NCI-H526 treated with DMSO at 0.1 percent for 48 hours (cell line): ENCODE measurements at places on chromosomes 1 and 21.

DNA sequence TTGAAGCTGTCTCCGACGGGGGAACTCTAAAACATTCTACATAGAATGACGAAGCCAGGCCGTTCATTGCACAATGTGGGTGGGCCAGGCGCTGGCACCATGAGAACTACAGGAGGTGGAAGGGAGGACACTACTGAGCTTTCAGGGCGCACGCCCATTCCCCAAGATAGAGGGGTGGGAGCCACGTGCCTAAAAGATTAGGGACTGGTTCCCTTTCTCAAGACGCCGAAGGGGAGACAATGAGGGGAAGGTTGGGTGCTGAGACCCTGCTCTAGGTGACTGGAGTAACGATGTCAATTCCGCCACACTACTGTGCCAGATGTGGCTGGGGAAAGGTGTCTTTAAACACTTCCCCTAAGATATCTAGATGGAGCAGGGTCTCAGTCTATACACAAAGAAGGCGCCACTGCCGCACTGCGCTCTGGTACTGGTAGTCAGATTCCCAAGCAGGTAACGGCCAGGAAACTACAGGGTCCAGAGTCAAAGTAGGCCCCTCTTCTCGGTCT, 782 bp downstream of the CSDE1 start:
- peak; percentile 25 for DNase-seq

- DNase-seq, result no peak
Measured at GRCh38 chr1:178528953-178529335, 16.0 kb downstream of the TEX35 start.

- no peak for DNase-seq
Measured at GRCh38 chr1:93628681-93629080, 53.0 kb downstream of the BCAR3 start.

DNA sequence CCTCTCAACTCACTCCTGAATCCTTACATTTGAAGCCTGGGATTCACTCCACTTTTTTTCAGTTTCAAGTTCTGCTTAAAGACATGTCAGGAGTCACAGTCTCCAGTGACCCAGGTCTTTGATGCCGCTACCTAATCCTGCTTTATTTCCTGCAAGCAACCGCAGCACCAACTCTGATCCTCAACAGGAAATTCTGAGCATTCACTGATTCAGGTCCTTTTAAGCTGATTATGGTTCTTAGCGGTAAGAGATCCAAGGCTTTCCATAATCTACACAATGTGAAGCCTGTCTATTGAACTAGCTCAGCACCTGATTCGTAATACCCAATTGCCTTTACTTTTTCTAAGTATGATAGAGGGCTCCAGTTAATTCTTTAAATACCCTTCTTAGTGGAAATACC, 43.7 kb upstream of the PIGC start:
- DNase-seq, result no peak

- peak; percentile 49 for DNase-seq
Measured at GRCh38 chr1:35192056-35192852, 691 bp downstream of the SFPQ start.

GRCh38 chr1:157034137-157034800, 11.3 kb downstream of the ARHGEF11 start:
- DNase-seq, result no peak

DNA sequence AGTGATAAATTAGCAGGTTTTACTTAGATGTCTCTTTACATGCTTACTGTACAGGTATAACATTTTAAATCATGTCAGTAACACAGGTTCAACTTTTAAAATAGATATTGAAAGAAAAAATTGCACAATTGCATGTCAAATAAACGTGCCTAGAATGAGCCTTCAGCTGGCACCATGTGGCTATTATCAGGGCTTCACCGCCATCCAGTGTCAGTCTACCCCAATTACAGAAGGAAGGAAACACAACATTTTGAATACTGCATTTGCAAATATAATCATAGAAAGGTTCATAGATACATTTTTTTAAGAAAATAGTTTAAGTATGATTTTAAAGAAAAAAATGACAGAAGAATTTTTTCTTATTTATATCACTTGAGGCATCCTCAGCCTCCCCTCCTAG, 47.5 kb upstream of the SERTAD4 start:
- no peak for DNase-seq

- no peak for DNase-seq
Measured at GRCh38 chr1:36007741-36008140, 76.2 kb upstream of the TEKT2 start.

GRCh38 chr1:226369110-226369509, 38.8 kb downstream of the PARP1 start:
- no peak for DNase-seq

GRCh38 chr21:27269644-27270043, 302.8 kb upstream of the ADAMTS5 start:
- DNase-seq, result no peak

DNA sequence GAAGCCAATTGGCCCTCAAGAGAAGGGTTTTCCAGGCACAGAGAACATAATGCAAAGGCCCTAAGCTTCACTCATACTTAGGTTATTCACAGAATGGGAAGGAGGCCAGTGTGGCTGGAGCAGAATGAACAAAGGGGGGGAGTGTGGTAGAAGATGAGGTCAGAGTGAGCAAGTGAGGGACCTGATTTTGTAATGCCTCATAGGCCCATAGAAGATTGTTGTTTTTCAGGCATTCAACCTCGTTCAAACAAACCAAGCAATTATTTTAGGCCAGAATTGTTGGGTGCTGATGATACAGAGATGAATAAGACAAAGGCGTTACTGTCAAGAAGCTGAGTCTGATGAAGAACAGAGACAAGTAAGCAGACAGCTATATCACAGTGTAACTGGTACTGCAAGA, 54.5 kb upstream of the RAP1A start:
- no peak for DNase-seq

GRCh38 chr1:181117648-181118449, 29.3 kb downstream of the IER5 start:
- DNase-seq, result no peak

DNA sequence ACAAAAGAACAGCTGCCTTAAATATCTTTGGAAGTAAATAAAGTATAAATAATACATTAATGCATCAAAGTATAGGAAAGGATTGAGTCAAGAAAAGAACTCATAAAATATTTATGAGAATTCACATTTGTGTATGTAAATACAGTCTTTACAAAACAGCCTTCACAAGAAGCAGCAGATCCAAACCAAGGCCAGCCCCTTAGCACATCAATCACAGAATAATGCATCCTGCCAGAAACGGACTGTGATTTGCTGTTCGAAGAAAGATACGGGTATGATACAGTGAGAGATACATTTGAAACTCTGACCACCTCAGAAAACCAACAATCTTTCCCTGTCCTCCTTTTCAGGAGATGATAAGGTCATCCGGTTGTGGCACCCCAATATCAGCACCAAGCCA, 70.9 kb downstream of the WDR64 start:
- peak; percentile 38 for DNase-seq

- DNase-seq, result no peak
Measured at GRCh38 chr21:38475519-38475918, 22.8 kb downstream of the ERG start.

GRCh38 chr1:115215703-115216521, 122.1 kb downstream of the NGF start:
- DNase-seq, result no peak
